Aortic smooth muscle cell (primary cell): ENCODE measurements at places on chromosomes 12 and 14. TPM values are rescaled to one million over a fixed set of nuclear protein-coding genes. Genes with fewer than 3 reads are reported as not detected.

Gene LMO3
- 0.40 and 0.99 TPM in 2 replicates for total RNA-seq

Gene CPSF2
- total RNA-seq = 39.8 and 54.6 TPM in 2 replicates

Gene GNG2
- 11.8 and 16.2 TPM in 2 replicates for total RNA-seq

Gene RDH12
- total RNA-seq = not detected in 2 replicates

Gene INHBC
- total RNA-seq = not detected in 2 replicates

Gene PRH2
- not detected in 2 replicates for total RNA-seq

Gene SLC8A3
- not detected in 2 replicates for total RNA-seq

Gene TUNAR
- total RNA-seq = not detected in 2 replicates

Gene CAPZA3
- not detected in 2 replicates for total RNA-seq
